Sciatic nerve (tissue), 2 donors: ENCODE measurements at places on chromosomes 5 and 9. TPM values are rescaled to one million over a fixed set of nuclear protein-coding genes. Genes with fewer than 3 reads are reported as not detected.

DNA sequence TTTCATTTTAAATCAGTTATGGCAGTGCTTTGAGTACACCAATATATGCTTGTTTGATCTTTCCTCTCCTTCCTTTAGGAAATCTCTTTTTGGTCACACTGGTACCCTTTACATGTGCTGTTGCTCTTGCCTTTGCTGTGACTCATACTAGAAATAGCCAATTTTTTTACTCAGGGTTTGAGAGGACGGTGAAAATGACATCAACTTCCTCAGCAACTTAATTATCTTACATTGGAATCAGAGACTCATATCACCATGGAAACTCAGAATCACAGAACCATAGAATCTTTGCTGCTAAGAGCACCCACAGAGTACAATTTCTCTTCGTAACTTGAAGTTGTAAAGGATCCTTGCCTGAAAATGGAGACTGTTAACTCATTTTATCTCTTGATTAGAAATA is 13.8 kb upstream of the ZNF300 start:
- no peak for DNase-seq

- no peak for DNase-seq
Measured at GRCh38 chr5:57422993-57423392, 59.6 kb downstream of the ACTBL2 start.

DRD1 gene
- 0.89 TPM for total RNA-seq

GRCh38 chr5:119445544-119445943 is 6.8 kb upstream of the HSD17B4 start:
- DNase-seq: no peak

ARID3C gene
- 1.2 TPM for total RNA-seq
